ENCODE measurements at places on chromosomes 6 and 20.

DNA sequence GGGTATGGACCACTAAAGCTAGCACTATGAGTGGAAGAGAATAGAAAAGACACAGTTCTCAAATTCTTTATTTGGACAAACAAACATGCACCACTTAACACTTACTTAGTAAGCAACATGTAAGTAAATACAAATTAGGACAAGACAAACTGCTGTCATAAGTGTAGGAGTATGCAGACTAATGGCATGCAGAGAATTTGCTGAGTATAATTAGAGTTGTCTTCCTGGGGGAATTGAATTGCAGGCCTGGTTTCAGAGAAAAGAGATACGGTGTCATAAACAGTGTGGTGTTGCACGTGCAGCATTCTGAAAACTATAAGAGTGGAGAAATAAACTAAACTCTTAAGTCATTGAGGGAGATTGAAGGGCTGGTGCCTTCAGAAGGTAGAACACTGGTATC lies 125.2 kb upstream of the EYA4 start:
- no peak for DNase-seq

DNA sequence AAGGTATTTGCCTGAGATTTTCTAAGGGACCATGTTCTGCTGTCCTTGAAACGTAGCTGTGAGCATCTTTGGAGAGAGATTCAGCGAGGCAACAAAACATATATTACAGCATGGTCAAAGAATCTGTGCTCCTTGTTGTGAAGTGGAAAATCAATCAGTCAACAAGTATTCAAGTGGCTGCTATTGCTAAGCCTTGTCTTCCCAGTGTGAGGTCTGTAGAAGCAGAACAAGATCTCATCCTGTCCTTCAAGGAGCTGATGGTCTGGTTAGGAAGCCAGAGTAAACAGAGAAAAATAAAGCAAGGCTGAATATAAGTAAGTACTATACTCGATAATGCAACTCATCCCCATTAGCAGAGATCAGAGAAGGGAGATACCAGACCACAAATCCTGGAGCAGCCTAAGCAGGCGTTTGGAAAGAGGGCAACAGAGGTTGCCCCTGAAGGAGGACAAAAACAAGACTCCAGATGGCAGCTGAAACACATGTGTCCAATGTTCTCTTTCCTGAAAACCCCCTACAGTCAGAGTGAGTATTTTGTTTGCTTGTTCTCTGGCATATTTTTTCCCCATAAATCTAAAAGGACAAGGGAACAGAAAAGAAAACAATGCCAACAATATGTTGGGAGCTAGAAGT lies 392.0 kb downstream of the SYNE1 start:
- no peak for DNase-seq

GRCh38 chr6:124917769-124918168 lies 44.5 kb upstream of the RNF217 start:
- no peak for DNase-seq

DNA sequence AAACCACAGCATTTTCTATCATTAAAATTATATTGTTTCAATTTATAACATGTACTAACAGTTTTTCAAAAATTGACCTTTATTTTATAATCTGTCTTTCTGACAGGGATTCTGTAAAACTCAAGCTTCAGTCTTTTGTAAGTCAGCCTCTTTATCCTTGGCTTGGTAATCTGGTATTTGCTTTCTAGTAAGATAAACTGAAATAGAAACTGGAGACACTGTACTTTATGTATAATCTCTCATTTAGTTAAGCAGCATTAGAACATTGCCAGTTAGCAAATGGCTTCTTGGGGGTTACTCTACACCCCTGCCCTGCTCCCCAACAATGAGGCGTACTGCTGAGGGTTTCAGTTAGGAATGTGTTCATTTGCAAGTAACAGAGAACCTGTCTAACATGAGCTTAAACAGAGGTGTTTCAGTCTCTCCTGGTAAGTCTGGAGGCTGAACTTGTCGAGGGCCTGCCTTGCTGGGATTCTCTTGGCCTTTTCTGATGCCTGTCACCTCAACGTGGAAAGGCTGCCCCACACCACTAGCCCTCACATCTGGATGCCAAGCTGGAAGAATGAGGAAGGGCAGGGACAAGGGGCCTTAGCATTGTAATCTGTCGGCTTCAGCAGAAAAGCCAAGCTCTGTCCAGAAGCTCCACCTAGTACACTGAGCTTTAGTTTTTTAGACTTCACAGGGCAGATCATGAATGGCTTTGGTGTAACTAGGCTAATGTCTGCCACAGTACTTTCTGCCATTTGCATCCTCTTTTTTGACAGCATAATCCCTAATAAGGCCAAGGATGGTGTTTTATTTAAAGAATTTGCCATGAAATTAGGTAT lies 34.8 kb downstream of the SH3BGRL2 start:
- no peak for DNase-seq

GRCh38 chr20:46394872-46395760 lies 11.3 kb downstream of the ELMO2 start:
- no peak for DNase-seq

DNA sequence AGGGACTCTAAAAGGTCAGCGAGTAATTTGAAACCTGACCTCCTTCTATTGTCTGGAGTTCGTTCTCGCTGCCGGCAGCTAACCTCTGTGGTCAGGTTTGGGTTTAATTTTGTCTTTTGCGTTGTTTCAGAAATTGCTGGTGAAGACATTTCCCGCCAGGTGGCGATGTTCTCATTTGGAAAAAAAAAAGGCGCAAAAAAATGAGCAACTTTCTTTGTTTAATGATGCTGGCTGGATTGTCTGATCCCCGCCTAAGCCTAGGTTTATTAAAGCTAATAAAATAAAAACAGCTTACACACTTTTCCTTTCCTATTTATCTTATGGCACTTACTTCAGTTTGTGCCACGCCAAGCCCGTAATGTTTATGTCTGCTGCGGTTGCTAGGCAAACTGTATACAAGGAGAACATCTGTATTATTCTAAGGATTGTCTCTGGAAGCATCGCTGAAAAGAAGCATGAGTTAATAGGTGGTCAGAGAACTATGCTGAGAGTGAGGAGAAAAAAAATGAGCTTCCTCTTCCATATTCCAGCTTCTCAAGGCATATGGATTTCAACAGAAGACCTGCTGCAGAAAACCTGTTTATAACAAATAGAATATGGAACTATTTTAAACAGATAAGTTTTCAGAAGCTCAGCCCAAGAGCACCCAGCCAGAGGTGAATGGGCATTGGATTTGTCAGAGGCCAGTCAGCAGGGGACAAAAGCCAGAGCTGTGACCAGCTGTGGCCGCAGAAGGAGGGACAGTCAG lies 205.7 kb downstream of the DOK5 start:
- no peak for DNase-seq

DNA sequence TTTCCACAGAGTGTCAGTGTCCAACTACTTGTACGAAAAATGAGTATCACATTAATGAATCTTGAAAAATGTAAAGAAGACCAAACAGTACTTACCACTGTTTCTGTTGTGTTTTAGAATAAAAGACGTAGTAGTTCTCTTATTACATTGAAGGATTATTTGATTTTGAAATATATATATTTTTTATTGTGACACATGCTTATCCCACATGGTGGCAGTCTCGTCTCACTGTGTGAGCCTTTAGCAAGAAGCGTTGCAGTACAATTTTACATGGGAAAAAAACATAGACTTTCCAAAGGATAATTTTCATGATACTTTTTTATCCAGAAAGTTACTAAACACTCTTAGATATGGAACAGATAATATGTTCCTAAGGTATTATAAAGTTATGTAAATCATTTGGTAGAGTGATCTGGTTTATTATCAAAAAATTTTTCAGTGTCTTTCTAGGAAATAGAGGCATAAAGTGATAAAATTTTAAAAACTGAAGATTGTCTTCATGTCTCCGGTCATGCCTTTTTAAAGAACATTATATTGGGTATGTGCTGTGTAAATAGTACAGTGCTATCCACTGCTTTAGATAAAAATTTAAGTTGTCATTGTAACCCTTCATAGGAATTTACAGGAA lies 117.5 kb upstream of the SAMD5 start:
- no peak for DNase-seq

DNA sequence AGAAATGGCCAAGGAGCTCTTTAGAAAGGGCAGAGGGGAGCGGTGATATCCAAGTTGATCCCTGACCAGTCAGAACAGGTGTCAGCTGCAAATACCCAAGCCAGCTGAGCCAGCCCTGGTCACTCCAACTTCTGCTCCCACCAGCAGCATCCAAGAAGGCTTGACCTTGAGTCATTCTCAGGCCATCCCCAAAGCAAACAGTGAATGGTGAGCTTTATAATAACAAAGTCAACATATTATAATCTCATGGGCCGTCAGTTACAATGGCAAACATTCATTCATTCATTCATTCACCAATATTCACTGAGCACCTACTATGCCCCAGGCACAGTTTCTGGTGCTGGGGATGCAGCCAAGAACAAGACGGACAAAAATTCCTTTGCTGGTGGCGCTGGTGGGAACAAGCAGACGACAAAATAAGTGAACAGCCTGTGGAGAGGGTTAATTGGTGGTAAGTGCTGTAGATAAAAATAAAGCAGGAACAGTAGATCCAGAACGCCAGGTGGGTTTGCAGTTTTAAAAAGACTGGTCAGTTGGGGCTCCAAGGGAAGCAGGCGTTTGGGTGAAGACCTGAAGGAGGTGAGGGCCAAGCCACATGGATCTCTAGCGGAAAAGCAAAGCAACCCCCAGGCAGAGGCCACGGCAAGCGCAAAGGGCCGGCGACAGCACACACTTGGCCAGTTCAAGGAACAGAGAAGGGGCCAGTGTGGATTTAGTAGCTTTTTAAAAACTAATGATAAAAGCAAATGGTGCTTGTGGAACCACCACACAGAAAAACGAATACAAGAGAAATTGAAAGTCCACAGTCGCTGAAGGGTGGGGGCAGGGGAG lies 131.8 kb upstream of the PTPN1 start:
- no peak for DNase-seq

DNA sequence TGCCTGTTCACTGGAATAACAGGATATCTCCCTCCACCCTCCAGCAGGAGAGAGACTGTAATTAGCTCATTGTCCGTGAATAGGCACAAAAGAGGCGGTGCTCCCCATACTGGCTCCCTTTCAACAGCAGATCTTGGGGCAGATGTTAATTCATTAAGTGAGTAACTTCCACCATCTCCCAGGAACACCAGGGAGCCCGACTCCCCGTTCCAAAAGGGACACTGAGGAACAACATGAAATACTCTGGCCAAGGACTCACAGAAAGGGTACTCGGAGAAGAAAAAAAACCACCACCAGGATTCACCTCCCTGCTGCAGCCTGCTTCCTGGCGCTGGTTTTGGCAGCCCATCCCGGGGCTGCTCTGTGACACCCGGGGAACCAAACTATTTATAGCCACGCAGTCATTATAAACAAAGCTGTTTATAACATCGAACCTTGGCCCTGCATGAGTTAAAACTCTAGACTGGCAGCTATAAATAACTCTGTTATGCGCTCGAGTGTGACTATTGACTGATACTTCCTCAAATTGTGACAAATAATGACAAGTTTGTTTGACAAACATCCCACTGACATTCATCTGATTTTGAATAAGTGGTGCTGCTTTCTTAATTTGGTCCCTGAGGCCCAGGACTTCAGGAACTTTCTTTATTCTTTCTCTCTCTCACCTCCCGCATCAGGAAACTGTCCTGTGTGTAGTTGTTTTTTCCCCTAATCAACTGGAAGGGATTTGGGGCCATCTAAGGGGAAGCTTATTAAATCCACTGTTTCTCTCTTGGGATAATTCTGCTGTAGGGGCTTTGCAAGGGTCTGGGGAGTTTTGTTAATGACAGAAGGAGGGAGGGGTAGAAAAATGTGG lies 521.6 kb downstream of the CD83 start:
- no peak for DNase-seq

- no peak for DNase-seq
Observed at GRCh38 chr6:113565306-113565705, 291.8 kb upstream of the MARCKS start.

DNA sequence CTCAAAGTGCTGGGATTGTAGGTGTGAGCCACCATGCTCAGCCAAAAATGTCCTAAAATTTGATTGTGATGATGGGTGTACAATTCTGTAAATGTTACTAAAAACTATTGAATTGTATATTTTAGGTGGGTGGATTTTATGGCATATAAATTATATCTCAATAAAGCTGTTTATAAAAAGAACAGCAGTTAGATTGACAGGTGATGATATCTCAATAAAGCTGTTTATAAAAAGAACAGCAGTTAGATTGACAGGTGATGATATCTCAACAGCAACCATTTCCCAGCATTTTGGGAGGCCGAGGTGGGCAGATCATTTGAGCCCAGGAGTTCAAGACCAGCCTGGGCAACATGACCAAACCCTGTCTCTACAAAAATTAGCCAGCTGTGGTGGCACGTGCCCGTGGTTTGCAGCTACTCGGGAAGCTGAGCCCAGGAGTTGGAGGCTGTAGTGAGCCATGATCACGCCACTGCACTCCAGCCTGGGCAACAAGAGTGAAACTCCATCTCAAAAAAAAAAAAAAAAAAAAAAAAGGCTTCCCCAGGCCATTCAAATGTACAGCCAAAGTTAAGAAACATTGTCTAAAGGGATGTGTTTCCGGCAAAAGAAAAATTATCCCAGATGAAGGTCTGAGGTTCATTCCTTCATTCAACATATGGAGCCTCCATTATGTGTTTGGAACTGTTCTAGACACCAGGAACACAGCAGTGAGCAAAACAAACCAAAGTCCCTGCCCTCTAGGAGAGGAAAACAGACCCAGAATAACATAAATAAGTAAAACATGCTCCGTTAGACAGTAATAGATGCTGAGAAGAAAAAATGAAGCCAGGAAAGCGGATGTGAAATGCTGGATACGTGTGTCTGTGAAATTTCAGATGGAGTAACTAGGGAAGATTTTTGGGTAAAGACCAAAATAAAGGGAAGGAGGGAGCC lies 1.6 kb upstream of the RBCK1 start:
- no peak for DNase-seq

DNA sequence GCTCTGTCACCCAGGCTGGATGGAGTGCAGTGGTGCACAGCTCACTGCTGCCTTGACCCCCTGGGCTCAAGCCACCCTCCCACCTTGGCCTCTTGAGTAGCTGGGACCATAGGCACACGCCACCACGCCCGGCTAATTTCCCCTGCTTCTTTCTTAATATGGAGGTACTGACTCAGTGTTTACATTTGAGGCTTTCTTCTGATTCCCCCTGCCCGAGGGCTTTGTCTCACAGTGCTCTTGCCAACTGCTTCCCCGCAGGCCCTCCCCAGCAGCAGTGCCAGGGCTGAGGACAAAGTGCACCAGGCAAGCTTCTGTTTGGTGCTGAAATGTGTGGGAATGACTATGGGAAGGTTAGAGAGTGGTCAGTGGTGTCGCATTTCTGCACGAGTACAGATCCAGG lies 34.8 kb downstream of the NR2E1 start:
- no peak for DNase-seq

DNA sequence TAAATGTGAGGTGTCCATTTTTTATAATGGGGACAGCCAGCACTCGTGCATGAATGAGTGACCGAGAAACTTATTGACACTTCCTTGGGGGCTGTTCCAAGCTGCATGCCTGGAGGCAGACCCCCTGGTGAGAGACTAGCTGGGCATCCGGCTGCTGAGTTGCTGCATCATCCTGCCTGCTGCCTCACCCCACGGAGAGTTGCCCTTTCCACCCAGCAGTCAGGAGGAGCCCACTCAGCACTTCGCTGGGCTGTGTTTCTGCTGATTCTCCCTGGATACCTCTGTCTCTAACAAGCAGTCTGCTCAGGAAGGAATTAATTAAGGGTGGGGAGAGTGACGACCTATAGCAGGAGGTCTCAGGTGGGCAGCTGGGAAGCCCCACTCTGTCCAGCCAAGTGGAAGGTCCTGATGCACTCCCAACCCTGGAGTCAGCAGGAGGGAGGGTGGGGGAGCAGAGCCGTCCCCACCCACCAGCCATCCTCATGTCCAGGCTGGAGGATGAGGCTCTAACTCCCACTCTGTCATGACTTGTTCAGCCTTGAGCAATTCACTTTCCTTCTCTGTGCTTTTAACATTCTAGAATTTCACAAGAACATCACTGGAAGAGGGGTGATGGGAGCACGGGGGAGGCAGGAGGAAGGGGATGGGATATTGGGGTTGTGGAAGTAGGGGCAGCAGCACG lies 177.3 kb downstream of the LRFN2 start:
- DNase-seq, result no peak

Measured in T-helper 2 cell (primary cell).